ENCODE measurements at places on chromosomes 2 and 18.

DNA sequence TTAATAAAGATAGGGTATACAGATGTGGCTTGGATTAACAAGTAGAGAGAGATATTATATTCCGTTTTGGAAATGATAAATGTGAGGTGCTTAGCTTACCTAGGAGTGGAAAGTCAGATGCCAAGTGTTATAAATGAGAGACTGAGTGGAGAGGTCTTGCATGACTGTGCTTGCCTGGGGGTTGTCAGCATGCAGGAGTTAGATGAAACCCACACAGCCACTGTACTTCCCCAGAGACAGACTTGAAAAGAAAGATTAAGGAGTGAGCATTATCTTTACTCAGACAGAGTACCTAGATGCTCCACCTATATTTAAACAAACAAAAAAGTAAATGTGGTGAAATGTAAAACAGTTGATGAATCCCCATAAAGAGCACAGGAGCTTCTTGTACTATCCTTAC lies 482.7 kb downstream of the RIT2 start:
- no peak for DNase-seq

DNA sequence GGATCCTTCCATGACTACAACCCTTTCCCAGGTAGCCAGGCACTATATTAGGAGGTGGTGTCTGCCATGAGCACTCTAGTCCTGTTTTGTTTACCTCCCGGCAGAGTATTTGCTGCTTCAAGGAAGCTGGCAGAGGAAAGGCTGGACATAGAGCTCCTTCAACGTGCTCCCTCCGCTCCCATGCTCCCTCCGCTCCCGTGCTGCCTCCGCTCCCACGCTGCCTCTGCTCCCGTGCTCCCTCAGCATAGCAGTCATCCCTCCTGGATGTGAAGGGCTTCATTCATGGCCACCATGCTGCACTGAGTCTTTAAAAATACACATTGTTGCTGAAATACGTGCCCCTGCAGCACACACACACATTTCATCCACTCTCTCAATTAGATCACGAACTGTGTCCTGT lies 181.9 kb upstream of the MYT1L start:
- no peak for DNase-seq

DNA sequence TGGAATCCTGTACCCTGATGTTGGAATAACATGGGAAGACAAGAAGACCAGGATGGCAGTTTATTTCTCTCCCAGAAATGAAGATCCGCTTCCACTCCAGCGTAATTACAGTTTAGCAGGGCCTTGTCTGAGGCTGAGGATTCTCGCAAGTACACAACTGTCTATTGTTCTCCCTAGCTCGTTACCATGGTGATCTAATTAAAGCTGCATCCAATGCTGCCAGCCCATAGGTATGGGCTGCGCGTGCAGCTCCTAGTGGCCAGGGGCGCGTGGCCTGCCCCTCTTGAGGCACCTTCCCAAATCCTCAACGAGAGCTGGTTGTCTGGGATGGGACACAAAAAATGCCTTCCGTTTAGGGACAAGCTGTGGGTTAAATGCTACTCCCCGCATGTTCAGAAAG lies 344.9 kb downstream of the CYRIA start:
- no peak for DNase-seq

DNA sequence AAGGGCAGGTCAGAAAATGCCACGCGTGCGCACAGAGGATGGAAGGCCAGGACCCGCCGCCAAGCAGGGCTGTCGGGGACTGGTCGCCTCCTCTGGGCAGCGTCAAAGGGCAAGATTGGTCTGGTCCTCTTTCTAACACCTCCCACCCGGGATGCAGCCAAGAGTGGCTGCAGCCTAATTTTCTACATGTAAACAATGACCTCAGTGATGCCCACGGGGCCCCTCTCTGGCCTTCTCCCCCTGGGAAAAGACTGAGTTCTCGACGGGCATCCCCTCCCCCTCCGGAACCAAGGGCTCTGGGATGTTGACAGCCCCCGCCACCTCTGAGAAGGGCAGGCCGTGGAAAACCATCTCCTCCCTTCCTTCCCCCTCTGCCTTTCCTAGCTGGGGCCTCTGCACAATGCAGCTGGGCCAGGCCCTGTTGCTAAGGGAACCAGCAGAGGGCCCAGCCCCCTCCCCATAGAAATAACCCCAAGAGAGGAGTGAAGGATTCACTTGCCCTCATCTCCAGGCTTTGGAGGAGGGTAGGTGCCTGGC lies 80.0 kb upstream of the ZNF532 start:
- DNase-seq = no peak

All from activated naive CD4-positive, alpha-beta T cell (primary cell).